NCI-H774 (cell line): ENCODE measurements at places on chromosomes 1 and 21.

GRCh38 chr1:2192031-2192995 is 2.3 kb downstream of the FAAP20 start:
- DNase-seq, result no peak

GRCh38 chr1:75600781-75601180 is 10.1 kb downstream of the SLC44A5 start:
- no peak for DNase-seq

DNA sequence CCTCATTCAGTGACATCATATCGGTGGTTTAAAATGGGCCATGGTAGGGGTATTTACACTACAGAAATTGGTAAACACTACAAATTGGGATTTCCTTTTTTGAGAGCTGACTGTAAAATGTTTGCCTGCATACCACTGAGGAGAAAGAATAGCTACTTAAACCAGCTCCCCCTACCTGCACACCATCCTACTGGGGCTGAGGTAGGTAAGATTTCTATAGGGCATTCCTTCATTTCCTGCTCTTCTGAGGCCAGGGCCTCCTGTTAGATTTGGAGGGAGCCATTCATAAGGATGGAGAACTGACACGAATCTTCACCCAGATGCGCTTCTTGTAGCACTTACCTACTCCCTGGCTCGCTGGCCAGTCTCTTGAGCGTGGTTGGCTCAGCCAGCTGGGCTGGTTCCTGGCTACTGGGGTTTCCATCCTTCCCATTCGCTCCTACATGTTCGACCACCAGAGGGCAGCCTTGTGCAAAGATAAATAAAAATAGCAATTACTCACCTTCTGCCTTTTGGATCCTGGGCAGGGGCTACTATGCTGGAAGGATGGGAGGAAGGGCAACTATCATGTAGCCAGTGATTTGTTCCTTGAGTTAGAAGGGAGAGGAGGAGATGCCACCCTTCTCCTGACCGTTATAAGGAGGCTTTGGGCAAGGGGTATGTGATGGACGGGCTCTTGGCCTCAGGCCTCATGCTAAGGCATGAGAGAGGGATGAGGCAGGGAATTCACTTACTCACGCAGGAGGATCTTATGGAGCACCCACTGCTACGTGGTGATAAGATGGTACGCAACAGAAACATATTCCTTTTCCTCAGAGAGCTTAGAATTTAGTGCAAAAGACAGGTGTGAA is 10.7 kb downstream of the OPTC start:
- DNase-seq, result peak; percentile 69

GRCh38 chr1:3558036-3558726 is 53.1 kb downstream of the MEGF6 start:
- no peak for DNase-seq

- no peak for DNase-seq
Observed at GRCh38 chr21:32094804-32095203, 184.0 kb downstream of the MIS18A start.

- no peak for DNase-seq
Observed at GRCh38 chr1:3788756-3789420, 7.4 kb downstream of the LRRC47 start.

GRCh38 chr1:33860671-33861070 is 3.2 kb upstream of the HMGB4 start:
- DNase-seq, result no peak

GRCh38 chr1:198845271-198845670 is 206.4 kb downstream of the PTPRC start:
- no peak for DNase-seq

- DNase-seq, result no peak
Observed at GRCh38 chr1:3491291-3492246, 37.1 kb downstream of the ARHGEF16 start.

DNA sequence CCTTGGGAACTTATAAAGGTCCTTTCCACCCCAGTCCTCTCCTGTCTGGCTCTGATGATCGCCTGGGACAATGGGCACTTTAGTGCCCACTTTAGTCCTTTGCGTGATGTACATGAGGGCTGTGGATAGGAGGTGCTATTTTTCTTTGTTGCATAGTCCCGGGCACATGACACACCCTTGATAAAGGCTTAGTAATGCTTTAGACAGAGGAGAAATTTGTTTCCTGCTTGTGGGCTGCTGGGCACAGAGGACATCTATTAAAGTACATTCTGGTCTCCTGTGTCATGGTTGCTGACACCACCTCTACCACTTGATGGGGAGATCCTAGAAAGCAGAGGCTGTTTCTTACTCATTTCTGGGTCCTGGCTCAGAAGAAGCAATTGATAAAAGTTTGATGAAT is 5.4 kb upstream of the KNCN start:
- DNase-seq, result no peak

DNA sequence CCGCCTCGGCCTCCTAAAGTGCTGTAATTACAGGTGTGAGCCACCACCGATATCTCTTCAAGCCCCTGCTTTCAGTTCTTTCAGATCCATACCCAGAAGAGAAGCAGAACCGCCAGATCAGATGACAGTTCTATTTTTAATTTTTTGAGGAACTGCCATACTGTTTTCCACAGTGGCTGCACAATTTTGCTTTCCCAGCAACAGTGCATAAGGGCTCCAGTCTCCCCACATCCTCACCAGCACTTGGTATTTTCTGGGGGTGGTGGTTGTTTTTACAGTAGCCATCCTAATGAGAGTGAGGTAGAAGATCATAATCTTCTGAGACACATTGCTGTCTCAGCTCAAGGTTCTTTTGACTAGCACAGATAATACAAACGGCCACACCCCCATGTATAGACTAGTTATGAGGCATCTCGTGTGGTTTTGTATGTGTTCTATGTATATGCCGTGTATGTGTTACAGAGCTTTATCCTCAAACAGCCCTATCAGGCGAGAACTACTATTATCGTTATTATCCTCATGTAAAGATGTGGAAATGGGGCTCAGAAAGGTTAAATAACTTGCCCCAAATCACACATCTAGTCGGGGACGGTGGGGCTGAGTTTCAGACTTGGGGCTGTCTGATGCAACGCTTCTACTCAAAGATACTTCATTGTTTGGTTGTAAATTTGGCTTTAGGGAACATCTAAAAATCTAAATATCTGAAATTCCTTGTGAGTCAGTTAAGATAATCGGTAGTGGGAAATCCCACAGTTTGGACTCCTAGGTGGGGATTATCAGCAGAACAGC is 12.0 kb downstream of the FHAD1 start:
- DNase-seq, result no peak

DNA sequence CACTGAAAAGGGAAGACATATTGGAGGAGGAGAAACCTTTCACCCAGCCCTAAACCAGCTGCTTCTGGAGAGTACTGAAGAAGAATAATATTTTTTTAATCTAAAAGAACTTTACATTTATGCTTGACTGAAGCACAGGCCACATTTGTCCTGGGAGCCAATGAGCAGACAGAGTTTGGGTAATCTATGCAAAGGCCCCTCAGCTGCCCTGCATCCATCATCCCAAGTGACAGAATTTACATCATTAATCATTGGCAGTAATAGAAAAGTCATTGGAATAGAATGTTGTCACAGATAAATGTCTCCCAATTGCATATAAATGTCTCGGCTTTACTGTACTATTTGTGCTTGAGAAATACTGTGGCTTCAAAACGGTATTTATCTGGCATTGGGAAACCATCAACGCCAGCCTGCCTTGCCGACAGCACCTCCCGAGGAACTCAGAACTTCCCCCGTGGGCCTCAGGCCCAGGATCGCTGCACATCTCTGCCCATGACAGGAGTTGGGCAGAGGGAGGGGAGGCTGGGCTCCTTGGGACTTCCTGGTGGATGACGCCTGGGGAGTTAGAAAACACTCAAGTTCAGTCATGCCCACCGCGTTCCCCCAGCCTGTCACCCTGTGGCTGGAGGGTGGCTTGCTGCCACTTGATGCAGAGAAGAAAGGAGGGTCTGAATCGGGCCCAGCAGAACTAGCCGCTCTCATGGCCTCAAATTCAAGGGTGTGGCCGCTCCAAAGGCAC is 133.1 kb downstream of the CAMTA1 start:
- no peak for DNase-seq

DNA sequence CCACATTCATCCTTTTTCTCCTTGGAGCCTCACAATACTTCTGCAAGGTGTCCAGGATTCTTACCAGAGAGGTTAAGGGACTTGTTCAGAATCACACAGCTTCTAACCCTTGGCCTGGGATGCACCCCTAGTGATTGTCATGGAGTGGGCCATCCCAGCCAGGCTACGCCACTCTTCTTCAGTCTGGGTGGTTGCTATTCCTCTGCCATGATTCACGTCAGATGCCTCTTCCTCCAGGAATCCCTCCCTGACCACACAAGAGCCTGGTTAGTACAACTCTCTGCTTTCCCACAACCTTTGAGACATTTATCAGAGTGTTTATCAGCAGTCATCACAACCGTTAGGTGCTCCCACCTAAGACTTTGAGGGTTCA is 121.8 kb downstream of the EPHB2 start:
- no peak for DNase-seq

DNA sequence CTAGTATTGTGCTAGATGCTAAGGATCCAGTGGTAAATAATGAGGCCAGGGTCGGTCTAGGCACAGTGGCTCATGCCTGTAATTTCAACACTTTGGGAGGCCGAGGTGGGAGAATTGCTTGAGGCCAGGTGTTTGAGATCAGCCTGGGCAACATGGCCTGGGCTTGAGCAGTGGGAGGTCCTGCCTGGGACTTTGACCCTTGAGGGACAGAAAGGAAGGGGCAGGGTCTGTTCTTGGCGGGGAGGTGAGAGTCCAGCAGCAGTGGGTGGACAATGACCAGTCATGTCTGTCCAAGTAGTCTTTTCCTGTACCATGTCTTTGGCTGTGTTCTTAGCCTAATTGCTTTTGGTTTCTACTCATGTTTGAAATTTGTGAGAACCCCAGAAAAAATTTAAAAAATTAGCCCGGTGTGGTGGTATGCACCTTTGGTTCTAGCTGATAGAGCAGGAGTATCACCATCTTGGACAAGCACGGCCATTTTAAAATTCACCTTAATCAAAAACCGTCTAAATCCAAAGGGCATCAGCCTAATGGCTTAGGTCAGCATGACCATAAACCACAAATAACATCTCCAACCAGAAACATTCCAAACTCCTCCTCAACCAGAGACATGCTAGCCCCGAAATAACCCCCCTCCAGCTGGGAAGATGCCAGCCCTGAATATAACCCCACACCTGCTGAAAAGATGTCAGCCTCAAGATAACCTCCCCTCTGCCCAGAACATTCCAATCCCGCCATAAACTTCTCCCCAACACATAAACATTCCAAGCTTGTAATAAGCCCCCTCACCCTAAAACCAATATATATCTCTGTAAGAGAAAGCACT is 6.8 kb upstream of the AK2 start:
- no peak for DNase-seq

- DNase-seq, result peak; percentile 30
Observed at GRCh38 chr21:45554477-45555175, 12.4 kb upstream of the SLC19A1 start.

DNA sequence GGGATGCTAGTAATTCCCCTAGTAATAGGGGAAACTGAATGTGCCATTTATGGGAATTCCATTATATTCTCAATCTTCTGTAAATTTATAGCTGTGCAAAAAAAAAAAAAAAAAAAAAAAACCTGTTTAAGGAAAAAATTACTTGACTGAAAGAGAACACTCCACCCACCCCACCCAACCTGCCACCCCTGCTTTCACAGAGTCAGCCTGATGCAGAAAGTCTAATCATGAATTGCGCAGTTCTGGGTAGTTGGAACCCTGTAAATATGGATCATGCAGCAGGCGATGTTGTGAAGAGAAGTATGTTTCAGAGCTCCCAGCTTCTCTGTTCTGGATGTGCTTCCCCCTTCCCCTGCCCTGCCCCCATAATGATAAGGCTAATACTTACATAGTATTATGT is 19.6 kb upstream of the LAMC2 start:
- no peak for DNase-seq

DNA sequence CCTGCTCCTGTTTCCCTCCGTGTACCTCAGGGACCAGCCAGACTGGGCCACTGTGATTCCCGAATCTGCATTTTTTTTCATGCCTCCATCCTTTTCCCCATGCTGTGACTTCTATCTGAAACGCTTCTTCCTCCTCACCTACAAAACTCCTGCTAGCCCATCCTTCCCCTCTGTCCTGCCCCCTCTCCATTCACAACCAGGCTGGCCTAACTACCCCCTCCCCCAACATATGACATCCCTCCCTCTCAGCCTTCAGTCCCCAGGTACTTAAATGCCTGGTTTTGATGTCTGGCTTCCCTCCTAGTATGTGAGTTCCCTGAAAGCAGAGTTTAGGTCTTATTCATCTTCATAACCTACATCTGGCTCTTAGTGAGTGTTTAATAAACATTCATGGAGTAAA is 82.7 kb downstream of the TAS1R2 start:
- DNase-seq, result no peak

DNA sequence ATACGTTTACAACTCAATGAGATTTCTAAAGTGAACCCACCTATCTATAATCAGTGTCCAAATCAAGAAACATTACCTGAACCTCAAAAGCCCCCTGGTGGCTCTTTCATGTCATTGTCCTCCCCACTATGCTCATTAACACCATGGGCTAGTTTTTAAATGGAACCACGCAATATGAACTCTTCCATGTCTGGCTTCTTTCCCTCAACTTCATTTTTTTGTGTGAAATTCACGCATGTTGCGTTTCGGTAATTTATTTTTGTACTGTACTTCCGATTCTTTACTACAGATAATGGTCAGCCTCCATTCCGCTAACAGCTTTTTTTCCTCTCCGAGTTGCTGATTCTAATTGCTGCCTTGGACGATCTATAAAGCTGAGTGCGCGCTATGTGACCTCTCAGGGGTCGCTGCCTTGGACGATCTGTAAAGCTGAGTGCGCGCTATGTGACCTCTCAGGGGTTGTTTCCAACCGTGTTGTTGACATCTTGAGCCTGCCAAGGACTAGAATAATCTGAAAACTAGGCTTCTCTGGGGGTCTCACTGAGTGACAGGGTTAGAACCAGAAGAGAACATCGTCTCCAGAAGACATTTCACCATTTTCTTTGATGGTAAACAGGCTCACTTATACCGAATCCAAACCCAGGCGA is 1.1 kb upstream of the CACYBP start:
- DNase-seq, result peak; percentile 60

GRCh38 chr1:29793101-29793546 is 556.8 kb downstream of the PTPRU start:
- peak; percentile 50 for DNase-seq

DNA sequence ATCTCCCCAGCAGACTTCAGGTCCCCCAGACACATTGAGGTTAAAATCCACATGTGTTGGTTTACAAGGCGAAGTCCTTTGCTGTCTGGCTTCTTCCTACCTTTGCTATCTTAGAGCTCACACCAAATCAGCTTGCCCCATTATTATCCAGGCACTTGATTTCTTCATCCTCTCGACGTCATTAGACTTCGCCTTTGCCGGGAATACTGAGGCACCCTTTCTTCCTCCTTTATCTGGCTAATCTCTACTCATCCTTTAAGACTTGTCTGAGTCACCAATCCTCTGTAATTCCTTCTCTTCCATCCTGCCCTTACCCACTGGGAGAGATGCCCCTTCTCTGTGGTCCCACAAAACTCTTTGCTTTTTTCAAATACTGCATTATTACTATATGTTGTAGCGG is 9.2 kb upstream of the XCL2 start:
- no peak for DNase-seq
